ENCODE measurements at places on chromosomes 2 and 18. TPM values are rescaled to one million over a fixed set of nuclear protein-coding genes. Genes with fewer than 3 reads are reported as not detected.

Gene EIF4E2
- total RNA-seq: 60.2 TPM

Gene PTPRN
- not detected for total RNA-seq

Gene TSPYL6
- not detected for total RNA-seq

Gene SLC40A1
- 5.0 TPM for total RNA-seq

Gene SPATA3
- total RNA-seq: not detected

Gene FER1L5
- under 0.01 TPM for total RNA-seq

Gene DUSP19
- total RNA-seq: 1.1 TPM

Gene TMEM163
- not detected for total RNA-seq

Gene ADAM23
- under 0.01 TPM for total RNA-seq

Gene CHPF
- total RNA-seq: 201 TPM

Gene DAW1
- 0.07 TPM for total RNA-seq

Gene GYPC
- total RNA-seq: 2.8 TPM

Gene OR6B3
- total RNA-seq: not detected

Gene TNFAIP6
- total RNA-seq: not detected

Gene SERPINB7
- total RNA-seq: 116 TPM

Gene COBLL1
- total RNA-seq: 34.9 TPM

Gene DAPL1
- total RNA-seq: not detected

Gene CHRND
- total RNA-seq: not detected

Gene SERPINB12
- 0.34 TPM for total RNA-seq

Gene CNTNAP5
- total RNA-seq: not detected

Gene IRS1
- 34.7 TPM for total RNA-seq

Gene ADI1
- 32.5 TPM for total RNA-seq

Gene SCG2
- total RNA-seq: 0.28 TPM

Gene C2orf66
- total RNA-seq: 0.93 TPM

Gene LIMS2
- total RNA-seq: 0.21 TPM

Gene CCL20
- 2.1 TPM for total RNA-seq

Gene CPLX4
- total RNA-seq: not detected

Gene ADGRF3
- 0.07 TPM for total RNA-seq

Gene INSIG2
- total RNA-seq: 10.9 TPM

Gene IL37
- total RNA-seq: not detected

Gene FIGN
- total RNA-seq: 1.6 TPM

Gene CETN1
- total RNA-seq: not detected

Gene SNED1
- total RNA-seq: under 0.01 TPM

Gene SOX11
- total RNA-seq: under 0.01 TPM

Gene REG3G
- not detected for total RNA-seq

Gene TCF7L1
- 3.8 TPM for total RNA-seq

Gene HEATR5B
- total RNA-seq: 27.3 TPM

Gene AGXT
- not detected for total RNA-seq

Gene TMEFF2
- under 0.01 TPM for total RNA-seq

Gene RDH14
- 19.5 TPM for total RNA-seq

Gene CFAP65
- total RNA-seq: not detected

Gene TTN
- total RNA-seq: under 0.01 TPM

Gene MC5R
- not detected for total RNA-seq

Gene STK17B
- 30.8 TPM for total RNA-seq

Gene TACR1
- total RNA-seq: not detected

Gene DPYSL5
- not detected for total RNA-seq
